ENCODE measurements at places on chromosomes 6 and 20.

GRCh38 chr6:39203436-39204159, 25.7 kb downstream of the KCNK5 start:
- DNase-seq = no peak

DNA sequence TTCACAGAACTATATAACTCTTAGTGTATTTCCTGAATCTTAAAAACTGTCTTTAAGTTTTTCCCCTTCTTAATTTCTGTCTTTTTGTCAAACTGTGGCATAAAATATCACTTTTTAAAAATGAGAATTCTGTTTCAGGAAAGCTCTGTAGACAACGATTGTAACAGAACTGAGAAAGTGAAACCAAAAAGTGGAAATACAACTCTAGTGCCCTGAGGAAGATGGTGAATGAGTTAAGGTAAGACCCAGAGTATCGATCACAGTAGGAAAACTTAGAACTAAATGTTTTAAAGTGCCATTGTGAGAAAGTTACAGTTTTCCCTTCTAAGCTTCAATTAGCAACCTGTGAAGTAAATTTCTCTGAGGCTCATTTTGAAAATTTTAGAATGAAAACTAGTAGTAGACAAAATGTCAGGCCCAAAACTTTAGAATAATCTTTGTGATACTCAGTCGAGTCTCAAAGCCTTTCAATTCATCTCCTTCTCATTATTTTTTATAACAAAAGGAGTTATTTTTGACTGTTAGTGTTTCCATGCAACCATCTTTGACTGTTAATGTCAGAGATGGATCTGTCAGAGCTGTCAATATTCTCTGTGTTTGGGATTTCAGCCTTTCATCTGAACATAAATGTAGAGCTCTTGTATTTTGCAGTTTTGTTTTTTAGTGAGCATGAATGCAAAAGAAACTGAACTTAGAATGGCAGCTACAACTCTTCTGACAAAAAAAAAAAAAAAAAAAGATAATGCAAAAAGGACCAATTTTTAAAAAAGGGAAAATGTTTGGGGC, 19.0 kb upstream of the TRDN start:
- DNase-seq = no peak

- DNase-seq = no peak
Measured at GRCh38 chr6:136893187-136893586, 28.9 kb upstream of the SLC35D3 start.

- DNase-seq = no peak
Measured at GRCh38 chr20:1632178-1632577, 12.4 kb upstream of the SIRPB1 start.

DNA sequence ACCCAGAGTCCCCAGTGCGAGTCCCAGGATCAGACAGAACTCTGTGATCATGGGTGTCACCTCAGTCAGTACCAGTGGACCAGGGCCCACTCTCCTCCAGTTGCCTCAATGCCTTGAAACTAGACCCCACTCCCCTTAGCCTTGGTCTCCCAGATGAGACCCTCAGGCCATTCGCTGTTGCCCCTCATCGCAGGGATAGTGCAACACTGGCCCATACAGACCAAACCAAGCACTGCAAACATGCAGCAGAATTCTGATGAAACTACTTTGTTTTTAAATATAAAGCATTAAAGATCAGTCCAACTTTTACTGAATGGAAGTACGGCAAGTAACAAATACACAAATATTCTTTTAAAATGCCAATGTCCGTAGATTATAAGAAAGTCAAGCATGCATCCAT, 101.2 kb upstream of the NT5E start:
- DNase-seq = no peak

DNA sequence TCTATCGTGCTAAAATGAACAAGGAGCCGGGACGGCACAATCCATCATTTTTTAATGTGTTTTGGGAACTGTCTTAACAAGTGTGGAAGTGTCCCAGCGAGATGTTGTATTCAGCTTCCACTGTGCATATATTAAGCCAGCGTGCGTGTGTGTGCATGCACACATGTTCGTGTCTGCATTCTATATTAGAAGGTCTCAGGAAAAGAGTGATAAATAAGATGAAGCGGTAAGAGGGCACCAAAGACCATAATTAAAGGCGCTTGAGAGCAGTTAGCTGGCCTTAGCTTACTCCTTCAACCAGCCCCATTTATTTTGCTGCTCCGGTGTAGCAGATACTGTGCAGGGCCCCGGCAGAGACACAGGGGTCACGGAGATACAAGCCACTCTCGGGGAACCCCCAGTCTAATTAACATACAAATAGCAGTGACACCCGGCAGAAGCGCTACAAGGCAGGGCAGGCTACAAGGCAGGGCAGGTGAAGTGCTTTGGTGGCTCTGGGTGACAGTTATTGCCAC, 206.5 kb upstream of the RREB1 start:
- no peak for DNase-seq

- peak; percentile 52 for DNase-seq
Measured at GRCh38 chr6:45423111-45423823, 45.5 kb upstream of the SUPT3H start.

DNA sequence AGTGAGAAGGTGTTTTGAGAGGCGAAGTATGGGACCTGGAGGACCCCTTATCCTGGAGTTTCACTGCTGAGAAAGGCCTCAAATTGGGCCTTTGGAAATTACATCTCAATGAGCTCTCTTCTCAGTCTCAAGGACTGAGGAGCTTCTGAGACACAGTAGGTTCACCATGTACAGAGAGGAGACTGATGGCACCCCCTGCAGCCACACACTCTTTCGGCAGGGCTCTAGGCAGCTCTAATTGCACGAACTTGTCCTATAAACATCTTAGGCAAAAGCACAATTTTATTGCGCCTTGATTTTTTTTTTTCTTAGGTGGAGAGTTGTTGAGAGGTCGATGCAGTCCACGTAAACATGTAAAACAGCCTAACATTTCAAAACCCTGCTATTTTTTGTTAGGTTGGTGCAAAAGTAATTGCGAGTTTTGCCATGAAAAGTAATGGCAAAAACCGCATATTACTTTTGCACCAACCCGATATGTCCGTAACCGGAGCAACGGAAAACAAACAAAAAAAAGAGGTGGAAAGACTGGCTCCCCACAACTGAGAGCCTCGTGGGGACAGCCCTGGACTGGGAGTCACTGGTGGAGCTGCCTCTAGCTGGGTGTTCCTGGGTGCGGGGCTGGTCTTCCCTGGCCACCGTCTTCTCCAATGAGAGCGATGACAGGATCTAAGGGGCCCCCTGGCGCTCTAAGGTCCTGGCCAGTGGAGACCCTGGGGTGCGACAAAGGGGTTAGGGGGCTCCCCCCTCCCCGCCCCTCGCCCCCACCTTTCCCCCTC, 84.0 kb upstream of the EYA2 start:
- no peak for DNase-seq

DNA sequence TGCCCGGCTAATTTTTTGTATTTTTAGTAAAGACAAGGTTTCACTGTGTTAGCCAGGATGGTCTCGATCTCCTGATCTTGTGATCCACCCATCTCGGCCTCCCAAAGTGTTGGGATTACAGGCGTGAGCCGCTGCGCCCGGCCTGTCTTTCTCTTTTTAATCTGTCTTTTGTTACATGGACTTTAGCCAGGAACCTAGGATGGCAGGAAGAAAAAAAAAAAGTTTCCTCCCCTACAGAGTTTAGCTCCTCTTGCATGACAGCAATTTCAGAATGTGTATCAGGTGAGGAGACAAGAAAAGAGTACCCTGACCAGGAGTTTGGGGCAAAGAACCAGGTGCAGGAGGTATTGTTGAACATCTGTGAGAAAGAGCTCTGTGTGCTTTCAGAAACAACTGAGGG, 21.4 kb upstream of the TXLNB start:
- no peak for DNase-seq

DNA sequence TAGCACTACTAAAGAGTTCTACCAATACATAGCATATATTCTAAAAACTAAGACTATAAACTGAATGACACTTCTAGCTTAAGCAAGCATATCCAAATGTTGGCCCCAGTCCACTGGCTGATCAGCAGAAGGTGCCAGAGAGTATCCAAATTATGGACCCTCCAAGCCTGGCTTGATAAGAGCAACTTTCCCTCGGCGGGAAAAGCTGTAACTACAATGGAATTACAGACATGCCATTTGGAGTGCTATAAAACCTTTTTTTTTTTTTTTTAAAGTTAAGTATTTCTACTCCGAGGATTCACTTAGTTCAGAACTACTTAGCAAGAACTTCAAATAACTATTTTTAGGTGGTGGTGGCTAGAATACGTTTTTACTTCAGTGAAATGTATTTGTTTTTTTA, 94.6 kb downstream of the EPB41L2 start:
- no peak for DNase-seq

GRCh38 chr20:50980851-50981713, 22.5 kb downstream of the MOCS3 start:
- peak; percentile 57 for DNase-seq

DNA sequence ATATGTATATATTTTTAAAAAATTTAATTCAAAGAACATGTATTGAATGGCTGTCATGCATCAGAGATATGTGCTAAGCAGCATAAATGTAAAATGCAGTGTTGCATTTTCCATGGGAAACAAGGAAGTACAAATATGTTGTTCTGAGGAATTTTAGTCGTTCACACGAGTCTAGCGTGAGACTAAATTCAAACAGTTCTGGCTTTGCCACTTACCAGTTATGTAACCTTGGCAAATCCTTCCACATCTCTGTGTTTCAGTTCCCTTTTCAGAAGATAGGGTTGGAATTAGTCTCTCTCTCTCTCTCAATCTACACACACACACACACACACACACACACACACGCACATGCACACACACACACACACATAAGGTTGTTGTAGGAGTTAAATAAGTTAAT, 305.4 kb downstream of the UTRN start:
- no peak for DNase-seq

DNA sequence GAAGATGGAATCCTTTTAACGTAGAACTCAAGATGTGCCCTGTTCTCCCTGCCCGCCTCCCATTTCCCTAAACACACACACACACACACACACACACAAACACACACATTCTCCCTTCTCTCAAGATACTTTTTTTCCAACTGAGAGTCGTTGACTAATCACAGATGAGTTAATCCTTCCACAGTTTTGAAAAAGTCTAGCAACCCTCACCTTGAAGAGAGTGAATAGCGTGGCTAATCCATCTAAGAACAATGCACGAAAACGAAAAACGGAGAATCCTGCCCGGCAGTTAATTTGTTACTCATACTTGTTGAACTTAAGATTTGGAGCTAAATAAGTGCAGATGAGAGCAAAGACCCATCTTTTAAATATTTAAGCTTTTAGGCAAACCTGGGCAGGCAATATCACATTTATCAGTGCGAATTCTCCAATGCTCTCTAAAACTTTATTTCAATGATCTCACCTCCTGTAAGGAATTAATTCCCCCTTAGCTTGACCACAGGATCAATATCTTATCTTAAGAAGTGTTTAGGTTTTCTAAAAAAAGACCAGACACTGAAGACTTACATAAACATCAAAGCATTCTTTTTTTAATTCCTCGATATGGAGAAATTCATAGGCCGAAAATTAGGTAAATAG, 1.1 kb downstream of the AGPAT4 start:
- no peak for DNase-seq

- DNase-seq = peak; percentile 66
Measured at GRCh38 chr20:35953387-35954199, 709 bp downstream of the SCAND1 start.

- DNase-seq = no peak
Measured at GRCh38 chr20:32737371-32738223, 5.7 kb downstream of the COMMD7 start.

GRCh38 chr6:160274871-160275510, 16.4 kb upstream of the SLC22A2 start:
- no peak for DNase-seq

- DNase-seq = no peak
Measured at GRCh38 chr6:36642913-36643817, 35.3 kb upstream of the CDKN1A start.

- DNase-seq = no peak
Measured at GRCh38 chr6:89290401-89291155, 24.5 kb downstream of the GABRR2 start.

DNA sequence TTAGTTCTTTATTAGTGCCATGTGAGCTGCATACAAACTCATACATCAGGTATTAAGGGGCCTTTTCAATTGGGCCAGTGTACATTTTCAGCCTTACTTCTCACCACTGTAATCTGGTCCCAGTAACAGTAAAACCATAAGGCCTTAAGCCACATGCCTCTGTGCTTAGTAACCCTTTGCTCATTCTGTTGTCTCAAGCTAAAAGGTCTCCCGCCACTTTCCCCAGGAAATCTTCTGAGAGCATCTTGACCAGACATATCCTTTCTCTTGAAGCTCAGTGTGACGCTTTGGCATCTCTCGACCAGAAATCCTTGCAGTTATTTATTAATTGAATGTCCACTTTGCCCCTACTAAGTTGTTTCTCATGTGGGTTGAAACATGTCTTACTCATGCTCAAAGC, 68.0 kb downstream of the CYP39A1 start:
- no peak for DNase-seq

DNA sequence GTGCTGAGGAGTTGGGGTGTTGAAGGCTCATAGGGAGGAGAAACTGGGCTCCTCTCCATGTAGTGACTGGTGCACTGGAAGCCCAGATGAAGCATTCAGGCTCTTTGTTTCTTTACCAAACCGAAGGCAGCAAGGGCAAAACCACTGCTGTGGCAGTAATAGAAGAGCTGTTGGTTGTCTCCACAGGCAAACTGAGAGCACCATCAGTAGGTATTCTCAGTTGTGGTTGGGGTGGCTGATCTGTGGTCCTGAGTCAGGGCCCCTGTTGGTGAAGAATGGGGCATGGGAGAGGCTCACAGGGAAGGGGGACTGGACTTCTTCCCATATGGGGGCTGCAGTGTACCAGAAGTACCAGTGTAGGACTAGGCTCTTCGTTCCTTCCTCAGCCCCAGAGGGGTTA, 460.2 kb upstream of the IMPG1 start:
- no peak for DNase-seq

GRCh38 chr6:158561321-158561884, 1.5 kb downstream of the TMEM181 start:
- DNase-seq = no peak

GRCh38 chr6:38495922-38496635, 143.7 kb downstream of the BTBD9 start:
- no peak for DNase-seq

- DNase-seq = no peak
Measured at GRCh38 chr20:2967841-2968240, 75.6 kb upstream of the GNRH2 start.

All from left hindlimb (tissue), 1 donor.